ENCODE measurements at places on chromosomes 16 and 17.

GRCh38 chr16:86382774-86383407, 127.4 kb upstream of the FOXF1 start:
- DNase-seq = no peak

DNA sequence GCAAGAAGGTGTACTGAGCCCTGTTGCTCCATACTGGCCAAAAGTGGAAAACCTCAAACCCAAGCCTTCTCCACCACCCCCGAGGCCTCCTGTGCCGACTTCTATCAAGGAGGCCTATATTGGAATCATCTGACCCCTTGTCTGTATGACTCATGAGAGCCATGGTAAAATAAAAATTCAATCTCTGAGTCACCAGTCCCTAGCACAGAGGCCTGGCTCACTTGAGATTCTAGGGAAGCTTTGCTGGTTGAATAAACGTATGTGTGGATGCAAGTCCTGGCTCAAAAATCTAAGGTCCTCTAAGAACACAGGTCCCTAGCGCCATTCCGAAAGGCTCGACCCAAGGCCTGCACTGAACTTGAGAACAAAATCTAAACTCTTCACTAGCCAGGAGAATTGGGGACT, 15.0 kb downstream of the NSMCE1 start:
- no peak for DNase-seq

- DNase-seq = no peak
Measured at GRCh38 chr16:23448392-23448791, 4.6 kb downstream of the COG7 start.

DNA sequence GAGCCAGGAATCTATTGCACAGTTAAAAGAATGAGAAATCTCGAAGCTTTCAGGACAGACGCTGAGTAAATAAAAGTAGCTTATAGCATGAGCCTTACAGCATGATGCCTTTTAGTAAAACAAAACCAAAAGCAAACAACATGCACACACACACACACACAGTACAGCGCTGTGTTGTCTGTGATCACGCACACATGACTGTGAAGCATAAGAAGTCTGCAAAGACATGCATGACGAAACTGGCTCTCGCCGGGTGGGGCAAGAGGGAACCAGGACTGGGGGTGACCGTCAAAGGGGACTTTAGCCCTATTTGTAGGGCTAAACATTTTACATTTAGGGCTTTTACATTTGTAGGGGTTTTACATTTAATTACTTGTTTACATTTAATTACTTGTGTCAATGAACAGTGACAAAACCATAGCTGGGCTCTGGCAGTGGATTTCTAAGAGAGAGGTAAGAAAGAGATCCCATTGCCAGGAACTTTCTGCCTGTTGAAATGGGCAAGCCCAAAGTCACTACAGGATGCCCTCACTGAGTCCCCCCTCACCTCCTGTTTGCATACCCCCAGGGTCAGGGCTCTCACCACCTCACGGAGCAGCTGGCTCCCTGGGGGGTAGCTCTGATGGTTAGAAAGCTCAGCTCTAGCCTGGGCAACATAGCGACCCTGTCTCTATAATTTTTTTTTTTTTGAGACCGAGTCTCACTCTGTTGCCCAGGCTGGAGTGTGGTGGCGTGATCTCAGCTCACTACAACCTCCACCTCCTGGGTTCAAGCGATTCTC, 2.0 kb upstream of the TNFRSF13B start:
- no peak for DNase-seq

DNA sequence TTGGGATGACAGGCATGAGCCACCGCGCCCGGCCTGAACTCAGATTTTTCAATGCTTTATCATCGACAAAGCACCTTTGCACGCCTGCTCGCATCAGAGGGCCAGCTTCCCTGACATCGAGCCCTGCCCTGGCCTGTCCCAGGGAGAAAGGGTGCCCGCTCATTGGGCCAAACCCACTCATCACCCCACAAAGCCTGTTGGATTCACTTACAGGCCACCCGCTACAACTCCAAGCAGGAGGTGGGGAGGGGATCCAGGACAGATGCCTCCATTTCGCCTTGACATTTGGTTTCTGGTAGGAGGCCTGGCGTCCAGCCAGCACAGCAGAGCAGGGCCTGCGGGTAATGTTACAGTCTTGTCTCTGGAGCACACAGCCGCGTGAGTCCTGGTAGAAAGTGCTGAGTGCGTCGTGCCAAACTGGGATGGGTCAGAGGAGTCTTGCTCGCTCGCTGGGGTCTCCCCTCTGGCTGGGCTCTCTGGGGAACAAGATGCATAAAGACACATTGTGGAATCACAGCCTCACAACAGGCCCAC, 19.8 kb downstream of the SMTNL2 start:
- no peak for DNase-seq

- DNase-seq = no peak
Measured at GRCh38 chr17:41328207-41328606, 12.7 kb upstream of the KRTAP17-1 start.

GRCh38 chr17:8975091-8975725, 9.7 kb upstream of the PIK3R5 start:
- DNase-seq = no peak

DNA sequence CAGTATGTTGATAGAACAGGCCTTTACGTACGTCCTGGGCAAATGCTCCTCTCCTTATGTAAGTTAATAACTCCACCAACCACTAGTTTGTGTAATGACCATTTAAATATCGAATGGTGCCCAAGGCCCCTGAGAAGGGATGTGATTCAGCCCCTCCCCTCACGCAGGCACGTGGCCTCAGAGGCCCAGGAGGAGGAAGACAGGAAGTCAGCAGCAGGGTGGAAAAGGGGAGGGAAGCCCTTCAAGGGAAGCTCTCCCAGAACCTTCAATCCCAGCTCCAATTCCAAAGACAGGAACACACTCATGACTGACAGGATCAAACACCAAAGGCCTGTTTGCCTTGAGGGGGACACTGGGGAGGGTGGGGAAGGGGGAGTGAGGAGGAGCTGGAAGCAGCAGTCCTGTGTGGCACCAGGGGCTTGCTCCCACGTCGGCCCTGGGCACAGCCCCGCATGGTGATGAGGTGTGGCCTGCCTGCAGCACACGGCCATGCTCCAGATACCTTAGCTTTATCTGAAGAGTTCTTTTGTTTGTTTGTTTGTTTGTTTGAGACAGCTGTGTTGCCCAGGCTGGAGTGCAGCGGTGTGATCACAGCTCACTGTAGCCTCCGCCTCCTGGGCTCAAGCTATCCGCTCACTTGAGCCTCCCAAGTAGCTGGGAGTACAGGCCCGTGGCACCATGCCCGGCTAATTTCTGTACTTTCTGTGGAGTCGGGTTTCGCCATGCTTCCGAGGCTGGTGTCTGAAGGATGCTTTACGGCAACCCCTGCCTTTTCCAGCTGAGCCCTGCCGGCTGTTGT, 105.0 kb downstream of the ZNF778 start:
- no peak for DNase-seq

DNA sequence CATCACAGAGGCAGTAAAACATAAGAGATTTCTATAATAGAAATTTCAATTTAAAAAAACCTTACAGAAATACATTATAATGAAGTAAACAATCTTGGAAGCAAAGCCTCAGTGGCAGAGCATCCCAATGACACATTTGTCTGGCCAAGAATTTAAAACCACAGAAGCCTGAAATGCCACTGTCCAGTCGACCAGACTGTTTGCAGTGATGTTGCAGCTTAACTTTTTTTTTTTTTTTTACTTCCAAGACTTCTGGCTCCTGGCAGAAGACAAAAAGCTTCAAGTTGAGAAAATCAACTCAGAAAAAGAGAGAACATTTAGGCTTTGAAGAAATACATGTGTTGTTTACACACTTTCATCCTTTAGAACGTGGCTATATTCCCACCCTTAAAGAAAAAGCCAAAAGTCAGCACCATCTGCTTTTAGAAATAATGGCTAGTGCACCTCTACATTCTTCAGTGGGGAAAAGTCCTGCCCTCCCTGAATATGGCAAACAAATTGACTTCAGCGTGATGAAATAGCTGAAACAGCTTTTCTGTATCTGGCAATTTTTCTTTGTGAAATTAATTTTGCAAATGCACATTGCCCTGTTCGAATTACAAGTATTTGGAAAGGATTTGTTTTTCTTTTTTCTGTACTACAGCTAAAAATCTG, 205.5 kb upstream of the MON1B start:
- DNase-seq = no peak

DNA sequence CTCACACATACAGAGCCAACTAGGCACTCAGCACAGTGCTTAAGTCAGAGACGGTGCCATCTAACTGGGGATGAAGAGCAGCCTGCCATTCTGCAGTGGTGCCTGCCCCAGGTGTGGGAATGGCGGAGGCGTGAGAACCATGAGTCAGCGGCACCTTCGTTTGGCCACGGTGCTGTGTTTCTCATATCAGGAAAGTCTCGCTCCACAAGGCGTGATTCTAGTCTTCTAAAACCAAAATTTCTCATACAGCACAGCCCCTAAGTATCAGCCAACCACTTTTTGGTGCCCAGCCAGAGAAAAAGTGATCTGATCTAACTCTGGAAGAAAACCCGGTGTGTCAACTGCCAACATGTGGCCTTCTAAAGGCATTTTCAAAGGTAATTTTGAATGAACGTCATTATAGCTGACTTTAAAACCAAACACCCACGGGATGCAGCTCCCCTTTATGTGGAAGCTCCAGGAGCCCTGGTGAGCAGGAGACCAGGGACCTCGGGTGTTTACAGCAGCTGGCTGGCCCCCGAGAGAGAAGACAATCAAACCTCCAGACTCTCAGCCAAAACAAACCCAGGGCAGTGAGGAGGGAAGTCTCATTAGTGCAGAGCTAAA, 54.6 kb downstream of the ABCC12 start:
- DNase-seq = no peak

GRCh38 chr17:64685705-64686104, 23.6 kb upstream of the SMURF2 start:
- DNase-seq = no peak

GRCh38 chr16:1832838-1833454, 5.9 kb downstream of the FAHD1 start:
- no peak for DNase-seq

GRCh38 chr17:68199837-68200688, 47.8 kb upstream of the AMZ2 start:
- no peak for DNase-seq

All from hypothalamus (tissue), 51 donors.